Lung microvascular endothelial cell (primary cell): ENCODE measurements at places on chromosomes 13 and 19.

- no peak for DNase-seq
Measured at GRCh38 chr19:38523319-38523718, 89.8 kb downstream of the RYR1 start.

- no peak for DNase-seq
Measured at GRCh38 chr13:33640832-33641231, 177.1 kb upstream of the RFC3 start.

DNA sequence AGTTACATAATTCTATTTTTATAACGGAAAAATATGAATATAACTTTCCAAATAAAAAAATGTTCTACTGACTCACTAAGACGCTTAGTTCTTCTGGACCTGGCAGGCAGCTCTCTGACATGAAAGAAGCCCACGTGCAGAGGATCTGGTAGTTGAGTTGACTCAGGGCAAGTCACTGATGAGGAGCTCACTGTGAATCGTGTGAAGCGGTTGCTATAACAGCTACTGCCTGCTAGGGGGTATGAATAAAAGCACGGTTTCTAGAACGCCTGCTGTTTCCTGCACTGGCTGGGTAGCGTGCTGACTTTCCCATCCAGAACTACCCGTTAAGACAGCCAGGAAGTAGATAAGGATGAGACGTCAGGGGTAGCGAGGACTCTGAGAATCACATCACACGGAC is 54.7 kb upstream of the WASF3 start:
- DNase-seq = peak; percentile 66

- no peak for DNase-seq
Measured at GRCh38 chr19:41386442-41386841, 10.1 kb downstream of the TMEM91 start.

- DNase-seq = no peak
Measured at GRCh38 chr13:108508263-108508662, 121.1 kb upstream of the MYO16 start.
